ENCODE measurements at places on chromosomes 1 and 21.

- DNase-seq = no peak
Measured at GRCh38 chr1:244497805-244498204, 36.7 kb downstream of the CATSPERE start.

DNA sequence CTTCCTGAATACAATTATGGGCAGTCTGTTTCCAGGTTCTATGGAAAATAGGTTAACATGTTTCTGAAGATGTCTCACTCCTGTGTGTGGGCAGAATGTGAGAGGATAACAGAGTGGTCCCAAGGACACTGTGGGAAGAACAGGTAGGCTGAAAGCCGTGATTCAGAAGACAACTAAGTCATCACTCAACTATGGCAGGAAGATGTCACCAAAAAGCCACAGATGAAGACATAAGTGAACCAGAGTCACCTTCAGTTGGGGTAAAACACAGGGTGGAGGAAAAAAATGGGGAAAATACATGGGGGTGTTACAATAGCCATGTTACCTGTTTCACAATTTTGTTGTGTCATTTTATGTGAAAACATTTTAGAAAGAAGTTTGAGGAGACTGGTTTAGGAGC lies 75.1 kb downstream of the UCHL5 start:
- DNase-seq = no peak

DNA sequence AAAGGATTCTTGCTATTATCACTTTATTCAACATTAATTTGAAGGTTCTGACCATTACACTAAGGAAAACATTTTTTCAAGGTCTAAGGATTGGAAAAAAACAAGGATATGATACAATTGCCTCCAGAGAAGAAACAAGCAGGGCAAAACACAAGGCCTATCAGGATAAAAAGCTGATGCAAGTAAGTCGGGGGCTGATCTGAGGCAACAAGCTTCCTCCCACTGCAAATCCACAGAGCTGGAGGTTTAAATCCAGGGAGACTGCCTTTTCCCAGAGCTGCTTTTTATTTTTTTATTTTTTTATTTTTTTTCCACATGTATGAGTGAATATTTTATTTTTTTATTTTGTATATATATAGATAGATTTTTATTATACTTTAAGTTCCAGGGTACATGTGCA lies 19.4 kb upstream of the S100A2 start:
- DNase-seq = no peak

DNA sequence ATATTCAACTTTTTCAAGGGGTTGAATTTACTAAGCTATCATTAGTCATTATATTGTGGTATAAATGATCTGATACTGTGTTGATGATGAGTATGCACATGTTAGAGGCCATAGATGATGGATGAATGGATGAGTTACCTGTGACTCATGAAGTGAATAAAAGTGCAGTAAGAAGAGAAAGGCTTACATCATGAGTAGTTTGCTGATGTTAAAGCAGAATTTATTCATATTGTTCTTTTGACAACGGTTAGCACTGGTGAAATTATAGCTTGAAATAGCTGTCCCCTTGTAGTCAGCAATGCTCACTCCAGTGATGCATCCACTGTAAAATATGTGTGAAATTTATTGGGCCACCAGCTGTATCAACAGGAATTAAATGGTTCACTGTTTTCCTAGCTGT lies 541.0 kb upstream of the ZRANB2 start:
- no peak for DNase-seq

DNA sequence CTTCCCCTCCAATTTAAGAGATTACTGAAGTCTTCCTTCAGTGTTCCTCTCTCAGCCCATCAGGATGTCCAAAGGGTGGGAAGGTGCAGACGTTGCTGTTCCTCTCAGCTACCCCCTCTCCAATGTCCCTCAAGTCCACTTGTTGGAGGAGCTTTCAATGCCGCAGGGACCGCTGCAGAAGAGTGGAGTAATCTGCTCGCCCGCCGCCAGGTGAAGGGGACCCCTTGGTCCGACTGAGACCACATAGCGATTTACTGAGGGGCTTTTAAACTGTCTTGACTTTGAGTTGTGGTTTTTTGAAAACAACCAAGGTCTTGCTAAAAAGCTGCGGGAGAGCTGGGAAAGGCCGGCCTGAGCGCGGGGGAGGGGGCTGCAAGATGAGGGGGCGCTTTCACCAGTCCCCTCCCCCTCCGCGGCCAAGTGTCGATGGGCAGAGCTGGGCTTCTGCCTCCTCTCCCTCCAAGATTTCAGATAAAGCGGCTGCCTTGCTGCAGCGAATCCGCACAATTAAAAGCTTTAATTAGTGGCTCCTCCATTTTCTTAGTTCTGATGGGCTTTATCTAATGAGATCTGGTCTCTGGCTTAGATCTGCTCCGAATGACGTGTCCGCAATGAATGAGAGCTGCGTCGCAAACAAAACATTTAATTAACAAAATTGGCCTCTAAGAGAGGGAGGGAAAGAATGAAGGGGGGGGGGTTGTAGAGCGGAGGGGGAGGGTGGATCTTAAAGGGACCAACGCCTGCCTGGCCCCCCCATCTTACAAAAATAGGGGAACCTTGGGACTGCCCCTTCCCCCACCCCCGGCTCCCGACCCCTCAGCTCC lies 5.9 kb downstream of the LMO4 start:
- peak; percentile 42 for DNase-seq

GRCh38 chr1:223288826-223289225 lies 75.2 kb downstream of the SUSD4 start:
- no peak for DNase-seq

DNA sequence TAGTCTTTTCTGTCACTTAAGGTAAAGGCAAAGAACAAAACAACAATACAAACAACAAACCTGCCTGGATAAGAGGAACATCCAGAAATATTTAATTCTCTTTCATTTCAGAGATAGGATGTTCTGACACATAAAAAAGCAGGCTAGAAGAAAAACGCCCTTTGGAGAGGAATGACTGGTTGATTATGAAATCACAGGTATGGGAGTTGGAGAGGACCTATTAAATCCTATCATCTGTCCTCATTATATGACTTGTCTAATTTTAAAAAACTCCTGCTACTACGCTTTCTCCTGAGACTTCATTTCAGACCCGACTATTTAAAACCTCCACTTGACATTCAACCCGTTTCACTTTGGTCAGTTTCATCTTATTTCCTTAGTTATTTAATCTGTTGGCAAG lies 54.1 kb downstream of the TMPRSS15 start:
- no peak for DNase-seq

GRCh38 chr1:61620536-61620935 lies 104.4 kb downstream of the TM2D1 start:
- DNase-seq = no peak

Data from SK-N-SH (cell line).